AG08396 (cell line): ENCODE measurements at places on chromosomes 4 and X.

DNA sequence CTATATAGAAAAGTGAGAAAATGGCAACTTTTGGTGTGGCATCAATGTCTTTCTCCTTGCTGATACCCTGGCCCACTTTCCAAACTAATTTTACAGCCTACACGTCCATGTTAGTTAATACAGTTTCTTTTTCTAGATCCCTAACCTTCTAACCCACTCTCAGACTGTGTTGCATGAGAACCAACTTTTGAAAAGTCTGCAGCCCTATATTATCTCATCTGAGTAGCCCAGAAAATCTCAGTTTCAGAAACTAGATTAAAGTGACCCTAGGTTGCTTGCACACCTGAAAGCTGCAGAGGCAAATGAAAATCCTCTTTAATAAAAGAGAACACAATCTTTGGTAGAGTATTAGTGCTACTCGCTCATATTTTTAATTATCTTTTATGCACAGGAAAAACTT, 371.6 kb upstream of the EMCN start:
- DNase-seq: no peak

DNA sequence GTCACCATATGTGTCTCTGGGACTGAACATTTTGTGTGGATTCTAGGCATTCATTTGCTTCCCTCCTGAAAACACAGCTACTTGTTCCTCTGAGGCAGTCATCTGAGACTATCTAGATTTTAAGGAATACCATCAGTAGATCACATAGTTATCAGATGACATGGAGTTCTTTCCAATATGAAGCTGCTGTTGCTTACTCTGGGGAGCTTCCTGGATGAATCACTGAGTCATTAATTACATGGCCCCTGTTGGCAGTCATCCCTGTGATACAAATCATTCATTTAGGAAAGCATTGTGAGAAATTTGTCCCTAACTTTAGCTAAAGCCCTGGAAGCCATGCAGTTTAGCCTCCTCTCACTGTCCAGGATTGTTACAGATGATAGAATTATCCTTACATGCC, 98.2 kb upstream of the ARSJ start:
- peak; percentile 55 for DNase-seq

GRCh38 chrX:19964017-19964710, 26.7 kb downstream of the BCLAF3 start:
- no peak for DNase-seq

DNA sequence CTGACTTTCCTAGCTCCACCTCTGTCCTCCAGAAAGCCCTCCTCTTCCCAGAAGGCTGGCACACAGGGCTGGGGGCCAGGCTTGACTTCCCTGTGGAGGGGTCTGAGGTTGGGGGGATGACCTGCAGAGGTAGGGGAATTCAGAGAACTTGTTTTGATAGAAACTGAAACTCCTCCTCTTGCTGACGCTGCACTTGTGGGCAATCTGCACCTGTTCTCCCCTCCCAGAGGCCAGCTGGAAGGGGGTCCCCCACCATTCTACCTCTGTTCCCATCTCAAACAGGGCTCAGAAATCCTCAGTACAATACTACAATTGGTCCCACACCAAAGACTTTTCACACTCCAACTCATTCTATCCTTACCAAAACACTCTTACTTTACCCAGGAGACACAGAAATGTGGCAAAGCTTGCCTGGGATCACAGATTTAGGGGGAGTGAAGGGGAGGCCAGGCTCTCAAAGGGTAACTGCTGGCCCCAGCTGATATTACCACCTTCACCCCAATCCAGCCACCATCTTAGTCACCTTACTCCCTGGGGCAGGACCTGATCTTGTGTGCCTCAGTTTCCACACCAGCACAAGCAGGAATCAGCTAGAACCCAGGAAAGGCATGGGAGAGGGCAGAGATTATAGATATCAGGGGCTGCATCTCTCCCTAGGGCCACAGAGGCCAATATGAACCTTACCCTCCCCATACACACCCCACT, 18.5 kb downstream of the OTUD5 start:
- DNase-seq: no peak

DNA sequence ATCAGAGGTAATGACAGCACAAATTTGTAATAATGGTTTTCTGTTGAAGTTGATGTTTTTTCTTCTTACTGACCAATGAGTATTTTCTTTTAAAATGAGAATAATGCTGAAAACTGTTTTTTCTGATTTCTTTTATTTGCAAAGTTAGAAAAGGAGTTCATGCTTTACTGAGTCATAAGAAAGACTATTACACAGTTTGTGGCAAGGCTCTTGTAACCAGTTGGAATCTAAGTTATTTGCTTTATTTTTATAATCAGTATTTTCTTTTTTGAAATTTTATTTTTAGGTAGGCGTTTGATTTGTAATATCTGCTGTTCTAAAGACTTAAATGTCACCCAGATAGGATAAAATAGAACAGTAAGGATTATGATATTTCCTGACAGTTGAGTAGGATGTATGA, 25.5 kb downstream of the ANAPC4 start:
- DNase-seq: no peak
